Hypothalamus (tissue), 51 donors: ENCODE measurements at places on chromosomes 2 and 18.

DNA sequence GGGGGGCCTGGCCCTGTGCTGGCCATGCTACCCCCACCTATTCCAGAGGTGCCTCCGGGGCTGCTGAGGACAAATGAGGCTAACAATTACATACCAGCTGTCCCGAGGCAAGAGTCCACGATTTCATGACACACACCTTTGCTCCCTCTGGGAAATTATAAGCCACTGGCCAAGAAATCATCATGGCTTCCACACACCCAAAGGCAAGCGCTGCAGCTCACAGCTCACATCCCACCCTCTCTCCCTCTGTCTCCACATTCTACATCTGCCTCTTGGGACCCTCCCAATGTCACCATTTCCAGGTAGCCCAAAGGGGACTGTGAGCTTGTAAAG lies 134.4 kb downstream of the HDAC4 start:
- no peak for DNase-seq

DNA sequence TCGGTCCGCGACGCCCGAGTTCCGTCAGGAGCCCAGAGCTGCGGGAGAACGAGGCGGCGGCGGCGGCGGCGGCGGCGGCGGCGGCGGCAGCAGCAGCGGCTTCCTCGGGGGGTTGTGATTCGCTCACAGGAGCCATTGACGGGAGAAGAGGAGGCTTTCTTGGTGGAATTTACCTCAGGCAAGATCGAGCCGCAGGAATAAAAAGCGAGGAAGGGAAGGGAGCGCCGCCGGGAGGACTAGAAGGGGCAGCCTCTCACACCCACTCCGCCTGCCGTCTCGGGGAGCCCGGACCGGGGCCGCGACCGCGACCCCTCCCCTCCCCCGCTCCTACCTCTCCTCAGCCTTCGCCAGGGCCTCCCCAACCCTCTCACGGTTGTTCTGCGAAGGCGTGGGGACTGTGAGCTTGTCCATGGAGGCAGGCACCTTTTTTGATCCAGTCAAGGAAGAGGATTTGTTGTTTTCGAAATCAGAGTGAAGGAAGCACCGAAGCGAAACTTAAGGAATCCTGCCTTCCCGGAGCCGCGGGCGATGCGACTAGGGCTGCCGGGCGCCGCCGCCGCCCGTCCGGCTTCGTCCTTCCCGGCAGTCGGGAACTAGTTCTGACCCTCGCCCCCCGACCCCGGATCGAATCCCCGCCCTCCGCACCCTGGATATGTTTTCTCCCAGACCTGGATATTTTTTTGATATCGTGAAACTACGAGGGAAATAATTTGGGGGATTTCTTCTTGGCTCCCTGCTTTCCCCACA lies 506 bp downstream of the BMPR2 start:
- peak; percentile 59 for DNase-seq

DNA sequence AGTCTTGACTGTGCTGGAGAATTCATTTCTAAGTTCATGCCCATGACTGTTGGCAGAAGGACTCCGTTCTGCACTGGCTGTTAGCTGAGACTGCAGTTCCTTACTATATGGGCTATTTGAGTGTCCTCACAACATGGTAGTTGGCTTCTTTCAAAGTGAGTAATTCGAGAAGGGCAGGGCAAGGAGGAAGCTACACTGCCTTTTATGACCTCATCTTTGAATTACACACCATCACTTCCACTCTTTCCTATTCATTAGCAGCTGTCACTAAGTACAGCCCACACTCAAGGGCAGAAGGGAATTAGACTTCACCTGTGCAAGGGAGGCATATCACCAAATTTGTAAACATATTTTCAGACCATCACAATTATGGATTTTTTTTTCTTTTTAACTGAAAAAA lies 55.9 kb upstream of the EPAS1 start:
- no peak for DNase-seq

GRCh38 chr2:200618590-200619021 lies 32.8 kb downstream of the AOX1 start:
- DNase-seq, result no peak

GRCh38 chr2:238853721-238854120 lies 5.8 kb downstream of the TWIST2 start:
- DNase-seq, result no peak

DNA sequence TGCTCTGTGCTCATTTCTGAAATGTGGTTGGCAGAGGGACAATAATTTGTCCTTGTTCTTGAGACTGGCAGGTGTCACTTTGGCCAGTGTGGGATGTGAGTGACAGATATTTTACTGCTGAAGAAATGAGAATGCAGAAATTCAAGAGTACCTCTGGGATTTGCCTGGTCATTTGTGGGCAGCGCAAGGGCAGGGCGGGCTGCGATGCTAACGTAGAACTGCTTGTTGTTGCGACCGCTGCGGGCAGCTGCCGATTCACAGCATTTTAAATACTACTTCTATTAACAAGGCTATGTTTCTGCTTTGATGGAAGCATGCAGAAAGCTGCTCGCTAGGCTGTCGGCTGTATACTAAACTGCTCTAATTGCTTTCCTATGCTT lies 268.6 kb downstream of the FIGN start:
- no peak for DNase-seq

DNA sequence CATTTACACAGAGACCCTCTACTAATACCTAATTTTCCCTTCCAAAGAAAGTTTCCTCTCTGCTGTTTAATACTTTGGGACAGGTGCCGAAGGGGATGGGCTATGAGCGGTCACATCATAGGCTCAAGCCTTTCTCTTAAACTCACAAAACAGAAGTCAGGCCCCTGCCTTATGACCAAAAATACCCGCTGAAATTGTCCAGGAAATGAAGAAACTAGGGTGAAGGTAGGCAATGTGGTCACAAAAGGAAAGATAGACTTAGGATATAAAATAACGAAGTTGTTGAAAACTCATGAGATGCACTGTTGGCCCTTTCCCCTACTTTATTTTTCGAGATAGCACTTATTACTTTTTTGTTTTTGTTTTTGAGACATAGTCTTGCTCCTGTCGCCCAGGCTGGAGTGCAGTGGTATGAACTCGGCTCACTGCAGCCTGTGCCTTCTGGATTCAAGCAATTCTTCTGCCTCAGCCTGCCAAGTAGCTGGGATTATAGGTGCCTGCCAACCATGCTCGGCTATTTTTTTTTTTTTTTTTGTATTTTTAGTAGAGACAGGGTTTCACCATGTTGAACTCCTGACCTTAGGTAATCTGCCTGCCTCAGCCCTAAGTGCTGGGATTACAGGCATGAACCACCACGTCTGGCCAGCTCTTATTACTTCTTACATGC lies 16.3 kb downstream of the SLC8A1 start:
- no peak for DNase-seq

- peak; percentile 8 for DNase-seq
Observed at GRCh38 chr2:167681234-167682015, 566.0 kb downstream of the STK39 start.

DNA sequence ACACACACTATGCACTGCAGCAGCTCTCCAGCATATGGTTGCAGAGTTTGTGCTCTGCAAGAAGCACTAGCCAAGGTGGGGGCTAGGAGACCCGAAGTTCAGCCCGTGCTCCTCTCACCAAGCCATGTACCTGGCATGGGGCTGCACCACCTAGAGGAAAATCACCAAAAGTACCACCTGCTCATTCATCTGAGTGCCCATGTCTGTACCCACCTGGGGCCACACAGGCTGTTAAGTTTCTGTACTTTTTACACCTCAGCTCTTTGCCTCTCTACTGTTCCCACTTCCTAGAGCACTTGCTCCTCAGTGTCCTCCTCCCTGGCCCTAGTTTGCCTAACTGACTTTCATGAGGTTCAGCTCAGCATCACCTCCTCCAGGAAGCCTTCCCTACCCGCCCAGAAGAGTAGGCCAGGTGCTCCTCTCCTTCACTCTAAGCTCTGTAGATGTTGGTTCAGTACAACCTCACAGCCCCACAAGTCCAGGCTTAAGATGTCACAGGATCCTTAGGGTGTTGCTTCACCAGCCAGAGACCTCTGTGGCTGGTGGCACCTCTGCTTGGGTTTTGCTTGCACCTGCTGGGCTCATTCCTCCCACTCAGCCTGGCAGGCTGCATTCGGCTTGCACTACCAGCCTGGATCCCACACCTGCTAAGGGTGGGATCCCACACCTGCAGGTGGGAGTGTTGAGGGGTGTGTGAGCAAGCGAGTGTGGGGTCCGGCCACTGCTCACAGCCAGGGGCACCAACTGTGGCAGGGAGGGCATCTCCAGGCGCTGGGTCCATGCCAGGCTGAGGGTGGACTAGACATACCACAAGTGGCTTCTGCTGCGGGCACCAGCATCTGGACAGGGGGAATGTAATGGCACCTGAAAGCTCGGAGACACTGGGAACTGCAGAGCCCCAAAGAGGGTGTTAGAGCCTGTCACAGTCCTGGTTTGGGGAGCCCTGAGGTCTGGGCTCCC lies 10.2 kb upstream of the TFCP2L1 start:
- DNase-seq, result no peak

DNA sequence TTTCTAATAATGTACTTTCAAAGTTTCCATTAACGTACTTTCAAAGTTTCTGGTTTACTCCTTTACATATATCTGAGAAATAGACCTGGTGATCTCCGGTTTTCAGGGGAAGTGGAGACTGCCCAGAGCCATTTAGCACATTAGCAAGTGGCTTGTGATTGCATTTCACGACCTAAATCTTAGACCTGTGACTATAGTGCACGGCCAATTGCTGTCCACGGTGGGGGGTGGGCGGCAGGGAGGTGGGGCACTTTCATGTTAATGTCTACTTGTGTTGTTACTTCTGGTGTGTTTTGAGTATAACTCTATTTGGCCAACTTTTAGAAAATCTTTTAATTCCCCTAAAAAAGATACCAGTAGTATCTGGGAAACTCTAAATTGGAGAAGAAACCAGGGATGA lies 11.3 kb downstream of the GATA6 start:
- DNase-seq, result no peak

DNA sequence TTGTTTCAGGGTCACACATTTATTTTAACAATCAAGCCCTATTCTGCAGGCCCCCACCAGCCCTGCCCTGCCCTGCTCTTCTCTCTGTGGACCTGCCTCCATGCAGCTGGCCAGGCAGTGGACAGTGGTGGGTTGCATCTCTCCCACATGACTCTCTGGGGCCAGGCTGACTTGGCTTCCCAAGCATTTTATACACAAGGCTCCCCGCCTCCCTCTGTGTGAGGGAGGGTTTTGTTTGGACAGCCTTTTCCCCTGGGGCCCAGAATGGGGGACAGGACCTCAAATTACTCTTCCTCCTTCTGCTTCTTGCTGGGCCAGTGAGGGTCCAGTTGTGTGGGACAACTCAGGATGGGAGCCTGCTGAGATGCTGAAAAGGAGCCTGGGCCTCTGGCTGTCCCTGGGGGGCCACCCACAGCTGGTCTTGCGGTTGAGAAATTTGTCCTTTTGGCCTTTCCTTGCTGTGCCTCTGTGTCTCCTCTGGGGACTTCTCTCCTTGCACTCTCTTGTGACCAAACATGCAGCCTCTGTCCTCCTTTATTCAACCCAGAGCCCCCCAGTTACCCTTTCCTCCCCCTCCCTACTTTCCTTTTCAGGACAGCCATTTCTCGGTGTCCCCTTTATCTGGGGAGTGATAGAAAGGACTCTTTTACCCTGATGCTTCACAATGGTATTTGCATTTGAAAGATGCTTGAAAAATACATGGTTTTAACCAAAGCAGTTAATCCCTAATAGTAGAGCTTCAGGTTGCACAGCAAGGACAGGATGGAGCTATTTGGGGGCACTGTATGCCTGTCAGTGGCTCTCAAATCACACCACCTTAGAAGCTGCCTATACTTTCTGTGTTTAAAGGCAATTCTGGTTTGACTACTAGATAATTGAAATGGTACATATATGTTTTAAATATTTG lies 151.1 kb downstream of the FHOD3 start:
- DNase-seq, result no peak

- DNase-seq, result no peak
Observed at GRCh38 chr2:46350029-46350689, 53.0 kb downstream of the EPAS1 start.

GRCh38 chr2:135963841-135964240 lies 21.6 kb downstream of the DARS1 start:
- no peak for DNase-seq

- DNase-seq, result peak; percentile 50
Observed at GRCh38 chr2:3483227-3483985, 35.9 kb downstream of the ADI1 start.

- no peak for DNase-seq
Observed at GRCh38 chr2:221389904-221390303, 182.2 kb downstream of the EPHA4 start.

DNA sequence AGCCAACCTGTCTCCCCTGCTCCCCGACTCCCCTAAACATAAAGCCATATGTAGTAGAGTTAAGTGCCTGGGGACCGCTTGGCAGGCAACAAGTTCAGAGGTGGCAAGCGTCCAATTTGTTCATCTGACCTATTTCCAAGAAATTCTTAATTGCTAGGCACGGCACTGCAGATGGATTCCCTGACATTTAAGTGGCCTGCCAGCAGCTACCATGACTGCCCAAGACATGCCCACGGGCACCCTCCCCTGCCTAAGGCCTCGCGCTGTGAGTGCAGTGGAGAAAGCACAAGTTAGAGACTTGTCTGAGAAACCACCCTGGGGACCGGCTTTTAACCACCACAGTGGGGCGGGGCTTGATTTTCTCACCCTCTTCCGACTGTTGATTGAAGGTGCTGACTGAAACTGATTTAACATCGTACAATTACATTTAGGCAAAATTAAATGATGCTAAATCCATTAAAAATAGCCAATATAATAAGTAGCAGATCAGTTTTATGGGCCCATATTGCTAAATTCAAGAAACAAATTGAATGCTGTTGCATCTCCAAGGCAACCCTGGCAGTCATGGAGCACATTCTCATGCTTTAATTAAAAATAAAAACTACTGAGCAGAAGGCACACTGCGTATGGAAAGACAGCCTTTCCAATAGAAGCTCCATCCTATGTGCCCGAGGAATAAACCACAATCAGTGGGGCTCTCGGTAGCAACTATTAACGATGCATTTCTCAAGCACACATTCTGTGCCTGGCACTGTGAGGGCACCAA lies 163.6 kb upstream of the ACAA2 start:
- no peak for DNase-seq

GRCh38 chr2:172282944-172283343 lies 144.4 kb upstream of the ITGA6 start:
- DNase-seq, result no peak

GRCh38 chr2:108612514-108613183 lies 78.4 kb downstream of the LIMS1 start:
- no peak for DNase-seq

- DNase-seq, result no peak
Observed at GRCh38 chr2:236636261-236636660, 66.6 kb downstream of the ACKR3 start.

DNA sequence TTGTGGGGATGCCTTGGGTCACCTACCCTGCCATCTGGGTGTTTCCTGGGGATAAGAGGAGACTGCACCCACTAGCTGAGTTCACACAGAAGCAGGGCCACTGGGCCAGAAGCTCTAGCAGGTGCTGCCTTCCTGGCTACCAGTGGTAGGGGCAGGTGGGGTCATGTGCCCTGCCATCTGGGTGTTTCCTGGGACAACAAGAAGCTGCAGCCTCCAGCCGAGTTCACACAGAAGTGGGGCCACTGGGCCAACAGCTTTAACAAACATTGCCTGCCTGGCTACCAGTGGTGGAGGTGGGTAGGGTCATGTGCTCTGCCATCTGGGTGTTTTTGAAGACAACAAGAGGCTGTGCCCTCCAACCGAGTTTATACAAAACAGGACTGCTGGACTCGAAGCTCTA lies 282.2 kb upstream of the SYT4 start:
- no peak for DNase-seq
